ENCODE measurements at places on chromosomes 2 and 18. TPM values are rescaled to one million over a fixed set of nuclear protein-coding genes. Genes with fewer than 3 reads are reported as not detected.

Gene RFX8
- total RNA-seq: not detected

Gene SMAD7
- total RNA-seq: 12.4 TPM

Gene C2orf66
- not detected for total RNA-seq

Gene PDE1A
- 1.1 TPM for total RNA-seq

Gene MEP1B
- total RNA-seq: 1.3 TPM

Gene NFATC1
- 4.5 TPM for total RNA-seq

Gene DSG2
- 10.9 TPM for total RNA-seq

Gene LRRC30
- total RNA-seq: not detected

Gene DOCK10
- 6.0 TPM for total RNA-seq

Gene SFT2D3
- total RNA-seq: 3.7 TPM

Gene OBSL1
- total RNA-seq: 43.6 TPM

Gene PCARE
- not detected for total RNA-seq

DNA sequence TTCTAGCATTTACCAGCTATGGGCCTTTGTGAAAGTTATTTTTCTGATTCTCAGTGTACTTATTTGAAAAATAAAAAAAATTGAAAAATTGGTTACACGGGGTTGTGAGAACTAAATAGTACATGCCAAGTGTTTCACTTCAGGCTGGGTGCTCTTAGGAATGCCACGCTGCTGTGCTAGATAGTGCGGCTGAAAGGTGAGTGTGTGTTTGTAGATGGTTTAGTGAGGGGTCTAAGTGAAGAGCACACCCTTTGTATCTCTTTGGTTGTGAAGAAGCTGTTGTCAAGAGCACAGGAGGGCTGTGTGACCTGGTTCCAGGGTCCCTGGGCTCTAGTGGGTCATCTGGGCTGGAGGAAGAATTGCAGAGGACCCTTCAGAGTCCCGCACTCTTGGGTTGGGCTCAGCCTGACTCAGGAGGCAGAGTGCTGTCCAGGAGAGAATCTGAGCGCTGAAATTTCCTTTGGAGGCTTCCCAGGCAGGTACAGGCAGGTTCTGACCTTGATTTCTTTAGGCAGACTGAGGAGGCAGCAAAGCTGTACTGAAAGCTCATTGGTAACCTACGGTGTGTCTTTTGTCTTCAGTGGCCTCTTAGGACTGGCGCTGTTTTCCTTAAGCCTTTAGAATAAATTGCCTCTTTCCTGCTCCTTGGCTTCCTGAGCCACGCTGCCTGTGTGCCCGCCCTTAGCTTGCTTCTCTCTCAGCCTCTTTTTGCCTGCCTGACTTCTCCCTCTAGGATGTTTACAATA, 44.4 kb downstream of the MAP4K4 start:
- no peak for DNase-seq

DNA sequence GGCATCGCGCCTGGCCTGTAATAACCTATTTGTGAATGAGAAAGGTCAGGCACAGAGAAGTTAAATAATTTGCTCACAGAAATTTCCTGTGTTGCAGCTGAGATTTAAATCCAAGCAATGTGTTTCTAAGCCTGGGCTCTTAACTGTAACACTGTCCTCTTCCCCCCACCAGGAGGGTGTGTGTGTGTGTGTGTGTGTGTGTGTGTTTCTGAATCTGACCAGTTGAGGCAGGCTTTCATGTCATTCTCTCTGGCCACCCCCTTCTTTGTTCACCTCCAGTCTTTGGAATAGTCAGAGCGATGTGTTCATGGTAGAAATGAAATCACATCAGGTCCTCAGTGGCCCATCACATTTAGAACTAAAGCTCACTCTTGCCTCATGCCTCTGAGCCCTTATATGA, 81.2 kb downstream of the NEDD4L start:
- no peak for DNase-seq

GRCh38 chr18:77091366-77091765, 41.2 kb downstream of the MBP start:
- DNase-seq: no peak

- no peak for DNase-seq
Observed at GRCh38 chr18:13611142-13611600, 115.2 kb downstream of the FAM210A start.

GRCh38 chr2:222538535-222538934, 114.2 kb downstream of the SGPP2 start:
- no peak for DNase-seq

- no peak for DNase-seq
Observed at GRCh38 chr2:127634066-127634617, 11.8 kb upstream of the GPR17 start.

DNA sequence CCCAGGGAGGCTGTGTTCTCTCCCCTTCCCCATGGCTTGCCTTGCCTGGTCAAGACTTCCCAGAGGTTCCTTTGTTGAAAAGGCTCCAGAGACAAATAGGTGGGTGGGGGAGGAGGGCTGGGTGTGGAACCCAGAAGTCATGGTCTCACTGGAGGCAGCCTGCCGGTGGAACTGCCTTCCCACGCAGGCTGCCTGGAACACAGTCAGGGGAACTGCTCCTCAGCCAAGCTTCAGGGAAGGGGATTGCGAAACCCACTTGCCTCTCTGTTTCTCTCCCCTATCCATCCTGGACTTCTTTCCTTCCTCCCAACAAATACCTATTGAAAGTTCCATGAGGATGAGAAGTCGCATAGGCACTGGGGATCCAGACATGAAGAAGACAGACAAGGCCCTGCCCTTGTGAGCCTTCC, 31.6 kb downstream of the MARCO start:
- no peak for DNase-seq

DNA sequence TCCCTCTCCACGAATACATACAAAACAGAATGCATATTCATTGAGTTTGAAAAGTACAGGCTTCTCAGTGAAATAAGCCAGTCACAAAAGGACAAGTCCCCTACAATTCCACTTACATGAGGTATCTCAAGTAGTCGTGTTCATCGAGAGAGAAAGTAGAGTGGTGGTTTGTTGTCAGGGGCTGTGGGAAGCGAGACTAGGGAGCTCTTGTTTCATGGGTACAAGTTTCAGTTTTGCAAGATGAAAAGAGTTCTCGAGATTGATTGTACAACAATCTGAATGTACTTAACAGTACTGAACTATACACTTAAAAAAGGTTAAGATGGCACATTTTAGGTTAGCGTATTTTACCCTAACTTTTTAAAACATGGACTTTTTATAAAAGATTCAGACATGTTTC, 71.5 kb upstream of the TTC39C start:
- DNase-seq: no peak

DNA sequence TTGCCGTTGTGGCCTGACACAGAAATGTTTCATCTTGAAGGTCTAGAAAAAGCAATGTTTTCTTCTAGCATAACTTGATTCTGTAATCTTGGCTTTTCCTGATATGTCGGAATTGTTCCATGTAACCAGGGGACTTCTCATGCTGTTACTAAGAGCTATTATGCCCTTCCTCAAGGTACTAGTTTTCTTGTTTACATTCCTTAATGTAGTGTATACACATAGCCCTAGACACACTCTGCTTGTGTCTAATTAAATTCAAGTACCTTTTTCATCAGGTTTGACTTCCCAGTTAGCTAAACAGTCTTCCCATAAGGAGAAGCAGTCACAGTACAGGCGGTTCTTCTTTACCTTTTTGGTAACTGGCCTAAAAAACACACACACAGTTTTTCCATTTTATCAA, 122.8 kb upstream of the MSH6 start:
- no peak for DNase-seq

DNA sequence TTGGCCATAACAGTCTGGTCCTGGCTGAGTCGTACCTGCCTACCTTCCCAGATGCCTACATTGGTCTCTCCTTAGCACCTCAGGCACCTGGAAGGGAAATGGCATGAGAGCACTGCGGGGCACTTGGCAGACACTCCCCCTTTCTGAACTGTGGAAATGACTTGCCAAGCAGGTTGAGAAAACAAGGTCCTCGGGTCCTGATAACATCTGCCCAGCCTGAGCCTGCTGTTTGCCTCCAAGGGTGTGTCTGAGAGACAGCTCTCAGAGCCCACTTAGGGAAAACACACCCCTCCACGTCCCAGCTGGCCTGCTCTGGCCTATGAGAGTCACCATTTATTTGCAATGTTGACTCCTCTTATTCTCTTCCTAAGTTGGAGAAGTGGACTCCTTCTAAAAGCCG, 10.5 kb downstream of the FAM110C start:
- DNase-seq: no peak

- no peak for DNase-seq
Observed at GRCh38 chr2:6880200-6880733, 2.7 kb downstream of the RSAD2 start.

DNA sequence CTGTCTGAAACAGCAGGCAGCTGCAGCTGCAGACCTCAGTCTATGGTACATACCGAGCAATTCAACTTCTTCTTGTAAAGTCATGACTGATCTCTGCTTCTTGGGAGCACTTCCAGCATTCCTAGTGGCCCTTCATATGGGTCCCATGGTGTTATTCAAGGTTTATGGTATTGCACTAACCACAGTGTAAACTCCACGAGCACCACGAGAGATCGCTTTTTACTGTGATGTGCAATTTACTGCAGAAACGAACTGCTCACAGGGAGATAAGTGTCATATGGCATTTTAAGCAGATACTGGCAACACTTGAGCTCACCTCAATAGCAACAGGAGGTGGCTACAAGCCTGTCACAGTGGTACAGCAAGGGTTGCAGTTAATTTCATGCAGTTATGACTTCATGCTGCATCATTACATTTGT, 38.6 kb upstream of the SH3BP4 start:
- no peak for DNase-seq

DNA sequence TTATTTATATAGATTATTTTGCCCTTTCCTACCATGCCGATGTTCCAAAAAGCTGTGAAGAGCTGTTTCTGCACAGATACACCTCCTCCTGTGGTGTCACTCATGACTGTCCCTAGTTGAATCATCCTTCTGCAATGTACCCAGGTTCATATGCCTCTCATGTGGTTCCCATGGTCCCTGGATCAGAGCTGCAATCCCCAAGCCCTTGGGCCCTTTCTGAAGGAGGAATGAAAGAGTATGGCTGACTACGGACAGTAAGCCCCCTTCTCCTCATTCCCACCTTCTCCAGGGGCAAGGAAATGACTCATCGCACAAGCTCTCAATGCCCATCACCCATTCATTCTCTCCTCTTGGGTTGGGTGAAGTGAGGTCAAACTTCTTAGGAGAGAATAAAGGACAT, 63.9 kb upstream of the ACVR1 start:
- DNase-seq: no peak

GRCh38 chr2:200741468-200742202, 70.1 kb upstream of the BZW1 start:
- DNase-seq: no peak

DNA sequence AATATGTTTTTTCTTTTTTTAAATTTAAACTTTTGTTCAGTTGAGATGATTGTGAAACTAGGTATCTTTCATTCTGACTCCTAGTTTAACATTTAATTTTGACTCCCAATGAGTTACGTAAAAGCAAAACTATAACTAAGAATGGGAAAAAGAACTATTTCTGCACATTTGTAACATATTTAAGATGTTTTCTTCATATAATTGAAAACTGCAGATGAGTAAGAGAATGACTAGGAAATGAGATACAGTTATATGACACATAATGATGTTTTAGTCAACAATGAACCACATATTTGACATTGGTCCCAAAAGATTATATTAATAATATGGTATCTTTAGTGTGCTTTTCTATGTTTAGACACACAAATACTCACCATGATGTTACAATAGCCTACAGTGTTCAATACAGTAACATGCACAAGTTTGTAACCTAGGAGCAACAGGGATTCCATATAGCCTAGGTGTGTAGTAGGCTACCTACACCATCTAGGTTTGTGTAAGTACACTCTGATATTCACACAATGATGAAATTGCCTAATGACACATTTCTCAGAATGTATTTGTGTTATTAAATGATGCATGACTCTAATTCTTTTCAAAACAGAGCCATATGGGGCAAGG, 12.6 kb downstream of the ERMN start:
- DNase-seq: no peak

- DNase-seq: no peak
Observed at GRCh38 chr2:109699646-109700045, 85.5 kb downstream of the SOWAHC start.

GRCh38 chr18:12819841-12820240, 64.2 kb downstream of the PTPN2 start:
- DNase-seq: no peak

DNA sequence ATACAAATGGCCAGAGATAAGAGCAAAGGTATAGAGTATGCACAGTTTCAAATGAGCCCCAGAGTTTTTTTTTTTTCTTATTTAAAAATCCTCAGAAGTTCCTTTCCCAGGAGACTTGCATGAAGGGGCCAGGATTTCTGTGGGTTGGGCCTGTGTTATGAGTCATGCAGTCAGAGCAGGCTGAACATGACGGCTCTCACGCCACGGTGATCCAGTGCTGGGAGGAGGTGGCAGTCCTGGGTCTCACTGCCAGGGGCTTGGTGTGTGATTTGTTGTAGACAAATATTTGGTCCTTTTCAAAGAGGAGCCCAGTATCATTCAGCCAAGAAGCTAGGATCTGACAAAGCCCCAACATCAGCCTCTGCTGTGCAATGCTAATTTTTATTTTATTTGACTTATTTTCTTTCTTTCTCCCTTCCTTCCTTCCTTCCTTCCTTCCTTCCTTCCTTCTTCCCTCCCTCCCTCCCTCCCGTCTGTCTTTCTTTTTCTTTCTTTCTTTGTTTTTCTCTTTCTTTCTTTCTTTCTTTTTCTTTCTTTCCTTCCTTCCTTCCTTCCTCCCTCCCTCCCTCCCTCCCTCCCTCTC, 10.4 kb upstream of the KCNE4 start:
- DNase-seq: no peak

GRCh38 chr2:204437815-204438756, 107.2 kb upstream of the PARD3B start:
- no peak for DNase-seq

DNA sequence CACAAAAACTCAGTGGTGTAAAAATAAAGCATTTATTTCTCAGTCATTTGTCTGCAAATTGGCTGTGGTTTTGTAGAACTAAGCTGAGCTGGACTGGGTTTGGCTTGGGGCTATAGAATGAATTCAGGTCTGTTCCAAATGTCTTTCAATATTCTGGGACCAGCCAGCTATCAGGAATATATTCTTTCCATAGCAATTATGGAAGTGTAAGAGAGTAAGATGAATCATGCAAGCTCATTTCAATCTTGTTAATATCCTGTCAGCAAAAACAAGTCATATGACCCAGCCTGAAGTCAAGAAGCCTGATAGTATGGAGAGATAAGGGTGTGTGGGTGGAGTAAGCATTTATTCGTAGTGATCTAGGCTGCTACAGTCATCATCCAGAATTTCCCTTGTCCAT, 481.0 kb upstream of the CDH2 start:
- no peak for DNase-seq

- no peak for DNase-seq
Observed at GRCh38 chr2:161096336-161096735, 63.9 kb upstream of the TANK start.

DNA sequence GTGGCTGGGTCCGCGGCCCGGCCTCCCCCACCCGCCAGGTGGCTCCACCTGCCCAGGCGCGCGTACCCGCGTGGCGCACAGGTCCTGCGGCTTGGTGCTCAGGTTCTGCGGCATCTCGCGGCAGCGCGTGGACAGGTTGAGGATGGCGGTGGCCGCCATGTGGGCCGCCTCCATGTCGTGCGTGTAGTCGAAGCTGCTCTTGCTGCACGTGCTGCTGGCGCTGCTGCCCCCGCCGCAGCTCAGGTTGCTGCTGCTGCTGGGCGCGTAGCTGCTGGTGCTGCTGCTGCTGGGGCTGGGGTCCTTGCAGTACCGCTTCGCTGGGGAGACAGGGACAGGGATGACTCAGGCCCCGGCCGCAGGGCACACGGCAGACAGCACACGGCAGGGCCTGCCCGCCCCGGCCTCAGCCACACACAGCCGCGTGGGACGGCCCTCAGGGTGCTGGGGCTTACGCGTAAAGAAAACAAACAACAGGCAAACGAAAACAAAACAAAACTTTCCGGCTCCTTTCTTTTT, 147.7 kb upstream of the PXDN start:
- DNase-seq: no peak

All from left lobe of liver (tissue), 2 donors.